ENCODE measurements at places on chromosomes 12 and 14.

DNA sequence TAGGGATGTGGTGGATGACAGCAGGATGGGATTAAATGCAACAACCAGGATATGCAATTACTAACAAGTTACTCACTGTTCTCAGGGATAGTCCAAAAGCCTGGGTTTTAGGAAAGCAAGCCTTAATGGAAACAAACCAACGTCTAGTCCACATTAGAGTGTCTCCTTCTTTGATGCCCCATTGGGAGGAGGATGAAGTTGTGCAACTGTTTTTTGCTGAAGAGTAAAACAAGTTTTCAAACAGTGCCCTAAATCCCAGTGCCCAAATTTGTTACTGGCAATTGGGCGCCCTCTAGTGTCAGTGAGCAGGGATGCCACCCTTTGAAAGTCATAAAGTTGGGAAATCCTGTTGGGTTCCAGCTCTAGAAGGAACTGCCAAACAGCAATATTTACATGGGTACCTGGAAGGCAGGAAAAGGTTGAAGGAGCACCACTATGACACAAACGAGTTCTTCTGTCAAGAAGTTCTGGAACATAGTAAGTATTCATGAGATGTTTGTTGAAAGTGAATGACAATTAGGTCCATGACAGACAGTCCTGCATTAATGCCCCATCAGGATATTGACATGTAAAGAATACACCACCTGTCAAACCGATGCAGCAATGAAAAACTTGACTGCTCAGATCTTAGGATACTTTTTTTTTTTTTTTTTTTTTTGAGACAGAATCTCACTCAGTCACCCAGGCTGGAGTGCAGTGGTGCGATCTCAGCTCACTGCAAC is 11.1 kb upstream of the DPF3 start:
- peak; percentile 79 for DNase-seq

DNA sequence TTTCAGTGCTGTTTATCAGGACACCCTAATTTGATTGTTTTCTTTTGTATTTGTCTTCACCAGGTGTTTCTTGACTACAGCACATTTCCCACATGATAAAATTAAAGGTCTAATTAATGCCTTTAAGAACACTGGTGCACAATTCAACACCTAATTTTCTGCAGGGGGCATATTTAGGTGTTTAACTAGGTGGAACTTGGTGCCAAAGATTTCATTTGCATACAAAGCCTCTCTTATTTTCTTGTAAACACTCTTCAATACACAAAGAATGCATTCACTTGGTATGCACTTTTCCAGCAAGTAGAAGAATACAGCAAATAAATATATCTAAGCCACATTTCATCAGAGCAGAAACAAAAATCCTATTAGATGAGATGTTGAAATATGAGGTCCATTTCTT is 646.2 kb upstream of the FOXG1 start:
- DNase-seq: no peak

DNA sequence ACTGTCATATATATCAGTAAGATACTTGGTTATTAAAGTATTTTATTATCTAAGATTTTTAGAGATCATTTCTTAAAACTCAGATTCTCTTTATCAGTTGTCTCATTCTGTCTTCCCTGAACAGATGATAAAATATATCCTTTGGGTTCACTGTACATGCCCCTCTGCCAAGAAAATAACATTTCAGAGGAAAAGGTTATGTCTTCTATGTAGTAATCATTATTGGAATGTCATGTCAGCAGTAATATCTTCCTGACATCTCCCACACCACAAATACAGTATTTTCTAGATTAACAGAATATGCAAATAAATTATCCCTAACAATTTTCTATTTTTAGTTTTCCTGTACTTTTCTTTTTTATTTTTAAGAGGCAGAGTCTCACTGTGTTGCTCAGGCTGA is 26.0 kb downstream of the BTBD7 start:
- no peak for DNase-seq

DNA sequence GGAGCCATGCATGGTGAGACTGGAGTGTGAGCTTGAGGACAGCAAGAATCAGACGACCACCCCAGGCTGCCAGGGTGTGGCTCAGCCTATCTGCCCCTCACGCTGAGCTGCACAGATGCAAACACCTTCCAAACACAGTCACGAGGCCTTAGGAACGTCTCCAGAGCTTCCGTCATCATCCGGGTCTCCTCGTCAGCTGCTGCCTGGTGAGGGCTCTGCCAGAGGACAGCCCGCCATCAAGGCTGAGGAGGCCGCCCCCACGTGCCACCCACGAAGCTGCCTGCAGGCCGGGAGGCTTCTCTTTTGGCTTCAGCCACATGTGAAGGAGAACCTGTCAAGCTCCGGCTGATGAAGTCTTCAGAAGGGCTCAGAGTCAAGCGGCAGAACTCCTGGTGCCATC is 13.4 kb downstream of the DDX51 start:
- no peak for DNase-seq

GRCh38 chr12:124883263-124884130 is 19.8 kb upstream of the SCARB1 start:
- no peak for DNase-seq

DNA sequence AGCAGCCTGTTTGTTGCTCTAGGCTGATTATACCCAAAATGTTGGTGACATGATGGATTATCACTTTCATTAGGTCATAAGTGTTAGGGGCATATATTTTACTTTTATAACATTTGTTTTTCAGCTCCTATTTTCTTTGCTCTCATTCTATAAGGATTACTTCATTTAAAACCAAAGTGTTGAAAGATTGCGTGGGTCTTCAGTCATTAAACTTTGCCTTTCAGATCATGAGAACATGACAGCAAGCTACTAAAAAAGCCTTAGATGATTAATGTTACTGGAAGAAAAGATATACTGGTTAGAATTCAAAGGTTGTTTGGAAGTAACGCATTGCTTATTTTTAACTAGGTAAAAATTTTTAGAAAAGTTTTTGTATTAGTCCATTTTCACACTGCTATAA is 156.8 kb downstream of the ERC1 start:
- DNase-seq: no peak

DNA sequence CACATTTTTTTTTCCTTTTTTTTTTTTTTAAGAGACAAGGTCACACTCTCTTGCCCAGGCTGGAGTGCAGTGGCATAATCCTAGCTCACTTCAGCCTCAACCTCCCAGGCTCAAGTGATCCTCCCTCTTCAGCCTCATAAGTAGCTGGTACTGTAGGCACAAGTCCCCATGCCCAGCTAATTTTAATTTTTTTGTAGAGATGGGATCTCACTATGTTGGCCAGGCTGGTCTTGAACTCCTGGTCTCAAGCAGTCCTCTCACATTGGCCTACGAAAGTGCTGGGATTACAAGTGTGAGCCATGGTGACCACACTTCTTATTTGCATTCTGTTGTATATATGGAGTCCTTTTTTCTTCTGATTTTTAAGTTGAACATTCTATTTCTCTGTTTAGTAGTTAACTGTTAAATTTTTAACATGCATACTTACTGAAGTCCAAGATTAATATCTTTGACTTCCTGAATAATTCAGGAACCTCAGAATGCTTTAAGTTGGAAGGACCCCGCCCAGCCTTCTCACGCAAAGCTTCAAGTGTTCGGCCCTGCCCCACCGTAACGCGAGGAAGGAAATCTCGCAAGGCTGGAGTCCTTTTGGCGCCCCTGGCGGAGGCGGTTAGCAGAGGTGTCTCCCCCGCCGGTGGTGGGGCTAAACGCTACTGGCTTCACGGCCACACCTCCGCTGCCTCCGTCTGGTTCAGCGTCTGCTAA is 21.6 kb downstream of the SPATS2 start:
- no peak for DNase-seq

DNA sequence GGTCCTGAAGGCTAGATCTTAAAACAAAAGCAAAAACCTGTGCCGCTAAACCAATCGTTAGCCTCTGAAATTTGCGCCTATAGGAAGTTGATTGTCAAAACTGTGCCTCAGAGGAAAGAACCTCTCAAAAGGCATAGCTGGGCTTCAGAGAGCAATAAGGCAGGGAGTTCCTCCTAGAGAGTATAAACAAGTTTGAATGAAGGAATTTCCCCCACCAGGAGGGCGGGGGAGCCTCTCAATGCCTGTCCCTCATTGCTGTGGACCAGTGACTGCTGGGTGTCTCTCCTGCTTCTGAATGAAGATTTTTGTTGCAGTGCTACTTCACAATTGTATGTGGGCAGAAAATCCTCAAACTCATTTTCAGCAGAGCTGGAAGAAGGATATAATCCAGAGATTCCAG is 88.6 kb downstream of the KCNK10 start:
- DNase-seq: no peak

DNA sequence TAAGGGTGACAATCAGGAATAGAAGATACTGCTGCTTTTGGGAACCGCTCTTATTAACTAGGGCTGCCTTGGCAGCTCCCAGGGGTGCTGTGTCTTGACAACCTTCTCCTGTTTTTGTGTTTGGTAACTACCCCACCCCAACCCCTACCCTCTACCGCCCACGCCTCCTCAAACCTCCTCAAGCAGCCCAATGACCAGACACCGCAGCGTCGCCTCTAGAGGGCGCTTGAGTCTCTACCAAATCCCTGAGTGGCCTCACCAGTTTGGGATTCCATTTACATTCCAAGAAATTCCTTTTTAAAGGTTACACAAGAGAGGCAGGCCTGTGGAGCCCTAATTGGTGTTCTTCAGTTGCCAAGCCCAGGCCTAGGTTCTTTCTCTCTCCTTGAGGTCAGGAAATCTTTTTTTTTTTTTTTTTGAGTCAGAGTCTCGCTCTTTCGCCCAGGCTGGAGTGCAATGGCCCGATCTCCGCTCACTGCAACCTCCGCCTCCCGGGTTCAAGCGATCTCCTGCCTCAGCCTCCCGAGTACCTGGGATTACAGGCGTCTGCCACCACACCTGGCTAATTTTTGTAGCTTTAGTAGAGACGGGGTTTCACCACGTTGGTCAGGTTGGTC is 72.4 kb upstream of the USP44 start:
- peak; percentile 53 for DNase-seq

- DNase-seq: peak; percentile 96
These were observed 105.4 kb upstream of the MED13L start for GRCh38 chr12:116382686-116383530.

- DNase-seq: no peak
These were observed 29.3 kb downstream of the DUSP16 start for GRCh38 chr12:12533238-12533829.

- DNase-seq: no peak
These were observed 211.1 kb downstream of the ANO2 start for GRCh38 chr12:5733916-5734315.

- no peak for DNase-seq
These were observed 81.2 kb downstream of the CHGA start for GRCh38 chr14:93003945-93004698.

GRCh38 chr14:70601162-70601561 is 707 bp upstream of the MED6 start:
- DNase-seq: no peak

DNA sequence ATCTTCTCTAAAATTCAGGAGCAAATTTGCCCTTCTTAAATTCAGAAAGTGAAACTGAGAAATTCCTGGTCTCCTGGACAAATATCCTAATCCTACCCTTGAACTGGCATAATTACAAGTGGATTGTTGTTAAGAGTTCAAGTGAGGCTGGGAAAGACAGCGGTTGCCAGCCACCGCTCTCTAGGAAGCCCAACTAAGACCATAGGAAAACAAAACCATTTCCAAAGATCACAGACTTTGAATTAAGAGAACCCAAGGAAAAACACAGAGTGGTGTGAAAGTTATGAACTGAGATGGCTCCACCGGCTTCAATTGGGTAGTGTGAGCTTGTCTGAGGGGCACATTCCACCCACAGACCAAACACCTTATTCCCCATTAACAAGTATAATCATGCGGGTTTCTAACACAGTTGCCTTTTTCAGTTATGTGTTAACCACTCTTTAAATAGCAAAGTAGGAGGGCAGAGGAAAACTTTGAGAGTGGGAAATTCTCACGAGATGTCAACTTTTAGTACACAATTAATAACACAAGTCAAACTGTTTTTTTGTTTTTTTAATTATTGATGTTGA is 1628.8 kb upstream of the SEL1L start:
- no peak for DNase-seq

DNA sequence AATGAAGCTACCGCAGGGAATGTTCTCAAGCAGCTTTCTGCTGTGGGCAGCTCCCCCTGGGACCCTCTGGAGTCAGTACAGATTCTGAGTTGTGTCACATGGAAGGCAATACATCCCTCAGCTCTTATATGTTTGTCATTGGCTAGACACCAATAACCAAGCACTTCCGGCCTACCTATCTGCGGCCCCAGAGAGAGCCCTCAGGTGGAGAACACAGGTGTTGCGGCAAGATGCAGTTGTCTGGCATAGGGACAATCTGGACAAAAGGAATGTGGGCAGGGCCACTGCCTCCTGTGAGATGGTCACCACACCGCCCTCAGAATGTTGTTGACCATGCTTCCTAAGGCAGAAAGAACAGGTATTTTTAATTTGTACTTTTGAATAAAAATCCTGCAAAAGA is 118.7 kb downstream of the BRMS1L start:
- DNase-seq: no peak

DNA sequence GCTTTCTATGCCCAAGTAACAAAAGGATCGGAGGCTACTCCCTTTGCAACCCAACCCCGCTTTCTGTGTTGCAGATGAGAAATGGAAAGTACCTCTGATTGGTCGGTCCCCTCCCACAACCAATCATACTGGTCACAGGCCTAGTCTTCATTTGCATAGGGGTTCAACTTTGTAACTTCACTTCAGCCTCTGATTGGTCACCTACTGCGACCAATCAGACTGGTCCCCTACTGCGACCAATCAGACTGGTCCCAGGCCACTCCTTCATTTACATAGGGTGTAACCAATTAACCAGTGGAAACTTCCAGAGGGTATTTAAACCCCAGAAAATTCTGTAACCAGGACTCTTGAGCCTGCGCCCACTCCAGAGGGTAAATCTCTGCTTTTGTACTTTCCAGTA is 906.4 kb upstream of the TMEM132C start:
- no peak for DNase-seq

Data from fibroblast of the conjunctiva (primary cell).